ENCODE measurements at places on chromosomes 5 and 9. TPM values are rescaled to one million over a fixed set of nuclear protein-coding genes. Genes with fewer than 3 reads are reported as not detected.

Gene MEIKIN
- not detected for polyA plus RNA-seq

Gene MPDZ
- 48.5 TPM for polyA plus RNA-seq

Gene PPP3R2
- polyA plus RNA-seq, result 0.06 TPM

Gene PCDHAC1
- polyA plus RNA-seq, result 0.09 TPM

GRCh38 chr5:169281625-169282024, 19.3 kb downstream of the SLIT3 start:
- no peak for DNase-seq

DNA sequence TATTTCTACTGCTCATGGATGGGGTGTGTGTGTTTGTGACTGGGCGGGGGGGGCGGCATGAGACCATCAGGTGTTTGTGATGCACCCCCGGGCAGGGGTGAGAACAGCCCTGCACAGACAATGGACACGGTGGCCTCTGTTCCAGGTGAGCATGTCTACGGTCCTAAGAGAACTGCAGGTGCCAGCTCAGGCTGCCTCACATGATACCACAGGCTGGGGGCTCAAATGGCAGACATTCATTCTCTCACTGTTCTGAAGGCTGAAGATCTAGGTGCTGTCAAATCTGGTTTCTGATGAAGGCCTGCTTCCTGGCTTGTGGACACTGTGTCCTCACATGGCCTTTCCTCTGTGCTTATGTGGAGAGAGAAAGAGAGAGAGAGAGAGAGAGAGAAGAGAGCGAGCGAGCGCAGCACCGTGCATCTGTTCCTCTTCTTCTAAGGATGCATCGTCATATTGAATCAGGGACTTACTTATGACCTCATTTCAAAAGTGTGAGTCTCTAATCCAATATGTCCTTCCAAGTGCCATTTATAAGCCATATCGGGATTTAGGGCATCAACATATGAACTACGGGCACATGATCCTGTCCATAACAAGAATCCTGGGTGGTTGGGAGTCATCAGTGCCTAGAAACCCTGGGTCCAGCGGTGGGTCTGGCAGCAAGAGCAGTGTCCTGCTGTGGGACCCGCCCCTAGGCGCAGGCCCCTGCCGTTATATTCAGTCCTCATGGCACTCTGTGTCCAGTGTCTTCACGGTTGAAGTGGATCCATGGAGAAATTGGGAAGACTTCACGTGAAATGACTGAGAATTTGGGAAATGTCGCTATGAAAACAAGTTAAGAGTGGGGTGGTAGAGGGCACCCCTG, 42.5 kb downstream of the NXNL2 start:
- no peak for DNase-seq

- no peak for DNase-seq
Observed at GRCh38 chr5:165407352-165407751, 1901.9 kb downstream of the MAT2B start.

DNA sequence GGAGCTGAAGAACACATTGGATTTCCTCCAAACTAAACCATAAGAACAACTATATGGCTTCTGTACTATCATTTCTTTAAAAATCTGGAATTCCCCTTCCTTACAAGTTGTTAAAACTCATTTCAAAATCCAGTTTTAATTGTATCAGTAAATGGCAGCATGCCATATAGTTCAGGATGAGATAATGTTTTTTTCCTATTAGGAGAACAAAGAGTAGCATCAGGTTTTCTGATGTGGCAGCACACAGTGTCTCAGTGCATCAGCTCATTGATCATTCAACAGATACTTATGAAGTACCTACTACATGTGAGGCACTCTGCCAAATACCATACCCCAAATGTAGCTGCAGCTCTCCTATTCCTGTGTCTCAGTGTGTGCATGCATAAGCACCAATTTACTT, 161.1 kb downstream of the EPB41L4A start:
- no peak for DNase-seq

DNA sequence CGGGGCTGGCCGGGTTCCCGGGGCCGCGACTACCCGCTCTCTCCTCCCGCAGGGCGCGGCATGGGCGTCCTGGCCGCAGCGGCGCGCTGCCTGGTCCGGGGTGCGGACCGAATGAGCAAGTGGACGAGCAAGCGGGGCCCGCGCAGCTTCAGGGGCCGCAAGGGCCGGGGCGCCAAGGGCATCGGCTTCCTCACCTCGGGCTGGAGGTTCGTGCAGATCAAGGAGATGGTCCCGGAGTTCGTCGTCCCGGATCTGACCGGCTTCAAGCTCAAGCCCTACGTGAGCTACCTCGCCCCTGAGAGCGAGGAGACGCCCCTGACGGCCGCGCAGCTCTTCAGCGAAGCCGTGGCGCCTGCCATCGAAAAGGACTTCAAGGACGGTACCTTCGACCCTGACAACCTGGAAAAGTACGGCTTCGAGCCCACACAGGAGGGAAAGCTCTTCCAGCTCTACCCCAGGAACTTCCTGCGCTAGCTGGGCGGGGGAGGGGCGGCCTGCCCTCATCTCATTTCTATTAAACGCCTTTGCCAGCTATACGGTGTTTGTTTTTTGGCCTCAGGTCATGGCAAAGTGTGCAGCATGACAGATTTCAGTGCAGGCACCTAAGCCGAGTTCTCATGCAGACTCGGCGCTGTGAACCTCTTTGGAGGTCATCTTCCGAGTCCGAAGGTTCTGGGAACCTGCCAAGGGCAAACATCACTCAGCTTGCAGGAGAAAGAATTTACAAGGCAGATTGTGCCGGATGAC, 516 bp downstream of the MRPL41 start:
- no peak for DNase-seq

DNA sequence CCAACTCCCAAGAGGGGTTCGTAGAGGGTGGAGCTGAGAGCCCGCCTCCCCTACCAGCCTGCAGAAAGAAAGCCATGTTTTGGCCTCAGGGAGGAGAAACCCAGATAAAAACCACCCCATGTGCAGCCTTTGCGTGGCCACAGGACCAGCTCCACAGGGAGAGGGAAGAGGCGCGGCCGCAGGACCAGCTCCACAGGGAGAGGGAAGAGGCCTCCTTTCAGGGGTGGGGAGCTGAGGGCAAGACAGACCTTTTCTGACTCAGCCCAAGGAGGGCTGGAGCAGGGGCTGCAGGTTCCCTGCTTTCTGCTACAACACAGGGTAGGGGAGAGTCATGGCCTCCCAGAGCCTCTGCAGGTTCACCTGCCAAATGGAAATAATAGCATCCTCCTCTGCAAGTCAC, 37.6 kb upstream of the KCNMB1 start:
- no peak for DNase-seq

DNA sequence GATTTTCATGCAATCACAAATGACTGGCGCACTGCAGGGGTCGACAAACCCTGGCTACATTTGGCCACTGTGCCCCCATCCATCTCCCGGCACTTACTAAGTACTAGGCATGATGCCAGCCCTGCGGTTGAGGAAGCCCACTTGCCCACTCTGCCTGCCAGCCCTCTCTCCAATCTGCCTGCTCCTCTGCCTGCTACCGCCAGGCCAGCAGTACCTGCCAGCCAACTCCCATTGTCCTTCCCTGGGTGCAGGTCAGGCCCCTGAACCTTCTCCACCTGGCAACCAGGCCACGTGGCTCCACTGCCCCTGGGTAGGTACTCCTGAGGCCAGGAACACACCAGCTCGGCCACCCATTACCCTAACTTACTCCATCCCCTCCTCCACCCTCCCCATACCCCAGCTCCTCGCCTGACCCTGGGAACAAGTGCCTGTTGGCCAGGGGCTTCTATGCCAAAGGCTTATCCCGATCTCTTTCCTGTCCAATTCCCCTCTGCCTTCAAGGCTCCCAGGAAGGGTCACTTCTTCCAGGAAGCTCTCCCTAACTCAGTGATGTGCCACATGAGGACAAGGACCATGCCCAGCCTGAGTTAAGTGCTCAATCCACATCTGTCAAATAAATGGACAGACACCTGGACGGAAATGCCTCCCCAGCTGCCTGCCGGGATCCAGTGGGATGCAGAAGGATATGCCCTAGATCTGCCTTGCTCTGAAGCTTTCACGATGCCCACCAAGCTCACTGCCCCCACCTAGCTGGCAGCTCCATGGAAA, 6.6 kb downstream of the EEIG1 start:
- no peak for DNase-seq

DNA sequence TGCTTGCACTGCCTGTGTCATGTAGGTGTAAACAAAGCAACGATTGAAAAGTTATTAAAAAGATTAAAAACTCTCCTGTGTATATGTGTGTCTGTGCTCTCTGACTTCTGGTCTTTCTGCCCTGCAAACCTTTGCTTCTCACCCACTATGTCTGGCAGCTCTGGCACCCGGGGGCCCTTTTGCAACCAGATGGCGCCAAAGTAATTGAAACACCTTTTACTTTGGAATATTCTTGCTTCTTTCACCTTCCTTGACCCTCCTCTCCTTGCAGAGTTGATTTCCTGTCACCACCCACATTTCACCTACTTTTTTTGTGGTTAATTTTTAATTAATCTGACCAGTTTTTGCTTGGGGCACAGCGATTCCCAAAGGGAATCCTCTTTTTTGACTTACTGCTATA, 275.5 kb downstream of the ARHGEF28 start:
- DNase-seq, result no peak

DNA sequence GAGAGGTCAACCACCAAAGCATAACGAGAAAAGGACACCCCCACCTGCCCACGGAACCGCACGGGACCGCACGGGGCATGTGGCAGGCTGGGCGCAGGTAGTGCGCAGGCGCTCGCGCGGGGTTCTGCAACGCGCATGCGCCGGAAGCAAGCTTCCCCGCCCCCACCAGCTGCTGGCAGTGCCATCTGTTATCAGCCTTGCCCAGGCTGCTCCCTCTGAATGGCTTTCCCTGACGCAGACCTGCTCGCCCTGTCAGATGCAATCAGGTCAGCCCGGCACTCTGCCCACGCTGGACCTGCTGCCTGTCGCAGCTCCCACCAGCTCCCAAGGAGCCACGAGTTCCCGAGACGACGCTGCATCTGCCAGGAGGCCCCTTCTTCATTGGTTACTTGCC, 22.8 kb downstream of the PTCH1 start:
- no peak for DNase-seq

DNA sequence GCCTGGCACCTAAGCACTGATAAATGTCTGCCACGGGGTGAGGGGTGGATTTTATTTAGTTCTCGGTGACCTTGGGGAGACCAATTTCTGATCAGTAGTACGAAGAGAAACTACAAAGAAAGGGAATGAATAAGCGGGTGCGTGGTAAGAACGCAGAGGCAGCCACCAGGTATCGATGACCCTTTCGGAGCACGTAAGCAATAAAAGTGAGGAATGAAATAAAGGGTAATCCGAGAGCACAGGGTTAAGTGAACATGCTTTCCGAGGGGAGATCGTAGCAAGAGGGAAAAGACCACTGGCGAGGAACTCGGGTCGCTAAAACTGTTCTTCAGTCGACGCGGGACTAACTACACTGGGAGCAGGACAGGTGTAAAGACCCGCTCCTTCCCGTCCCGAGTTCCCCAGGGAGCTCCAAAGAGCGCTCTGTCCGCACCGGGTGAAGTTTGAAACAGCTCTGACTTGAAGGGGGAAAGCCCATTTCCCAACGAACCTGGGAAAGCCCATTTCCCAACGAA, 1.1 kb downstream of the ELOVL7 start:
- peak; percentile 4 for DNase-seq

GRCh38 chr9:82231411-82231810, 242.8 kb downstream of the SPATA31D1 start:
- no peak for DNase-seq

DNA sequence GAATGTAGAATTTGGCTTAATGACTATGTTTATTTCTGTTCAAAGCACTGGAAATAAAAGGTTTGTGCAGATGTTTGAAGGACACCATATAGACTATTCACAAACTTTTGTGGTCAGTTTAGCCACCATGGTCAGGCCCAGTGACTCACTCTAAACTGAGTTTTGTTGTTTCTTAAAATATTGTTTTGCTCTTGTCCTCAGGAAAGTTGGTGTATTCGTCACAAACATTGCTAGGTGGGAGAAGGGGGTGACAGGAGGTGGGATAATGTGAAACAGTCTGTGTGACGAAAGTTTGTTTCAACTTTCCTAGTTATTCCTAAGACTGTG, 35.0 kb upstream of the LIFR start:
- DNase-seq, result no peak

- peak; percentile 25 for DNase-seq
Observed at GRCh38 chr9:21995666-21996398, 1.2 kb downstream of the CDKN2B-AS1 start.

DNA sequence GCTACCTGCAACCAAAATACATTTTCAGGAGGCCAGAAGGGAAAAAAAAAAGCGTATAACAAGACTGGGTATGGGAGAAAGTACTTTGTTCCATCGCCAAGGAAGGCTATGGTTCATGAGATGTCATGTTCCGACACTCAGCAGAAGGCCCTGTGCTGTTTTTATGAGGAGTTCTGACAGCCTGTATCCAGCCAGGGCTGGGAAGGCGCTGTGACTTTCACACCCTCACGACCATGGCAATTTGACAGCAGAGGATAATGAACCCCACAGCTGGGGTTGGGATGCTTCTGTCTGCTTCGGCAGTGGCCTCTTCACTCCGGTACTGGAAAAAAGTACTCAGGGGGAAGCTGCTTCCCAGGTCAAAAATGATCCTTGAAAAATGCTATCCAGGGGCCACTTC, 154.4 kb downstream of the PRELID2 start:
- no peak for DNase-seq

DNA sequence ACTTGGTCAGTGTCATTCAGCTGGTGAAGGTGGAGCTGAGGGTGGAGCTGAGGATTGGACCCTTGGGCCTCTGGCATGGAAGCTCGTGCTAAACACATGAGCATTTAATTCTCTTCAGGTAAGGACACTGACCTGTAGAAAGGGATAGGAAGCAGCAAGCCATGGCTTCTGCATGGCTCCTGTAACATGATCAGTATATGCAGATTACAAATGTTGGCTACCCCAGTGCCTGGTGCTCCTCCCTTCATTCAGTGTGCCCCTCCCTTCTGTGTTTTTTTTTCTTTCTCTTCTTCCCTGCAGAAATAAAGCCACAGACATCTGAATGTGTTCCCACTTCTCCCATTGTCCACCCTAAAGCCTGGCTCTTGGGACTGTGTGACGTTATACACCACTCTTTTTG, 52.9 kb downstream of the ARHGAP26 start:
- no peak for DNase-seq

GRCh38 chr5:18111906-18112465, 477.7 kb downstream of the TAF11L14 start:
- DNase-seq, result no peak

- DNase-seq, result no peak
Observed at GRCh38 chr5:147403651-147404640, 105.9 kb downstream of the DPYSL3 start.

DNA sequence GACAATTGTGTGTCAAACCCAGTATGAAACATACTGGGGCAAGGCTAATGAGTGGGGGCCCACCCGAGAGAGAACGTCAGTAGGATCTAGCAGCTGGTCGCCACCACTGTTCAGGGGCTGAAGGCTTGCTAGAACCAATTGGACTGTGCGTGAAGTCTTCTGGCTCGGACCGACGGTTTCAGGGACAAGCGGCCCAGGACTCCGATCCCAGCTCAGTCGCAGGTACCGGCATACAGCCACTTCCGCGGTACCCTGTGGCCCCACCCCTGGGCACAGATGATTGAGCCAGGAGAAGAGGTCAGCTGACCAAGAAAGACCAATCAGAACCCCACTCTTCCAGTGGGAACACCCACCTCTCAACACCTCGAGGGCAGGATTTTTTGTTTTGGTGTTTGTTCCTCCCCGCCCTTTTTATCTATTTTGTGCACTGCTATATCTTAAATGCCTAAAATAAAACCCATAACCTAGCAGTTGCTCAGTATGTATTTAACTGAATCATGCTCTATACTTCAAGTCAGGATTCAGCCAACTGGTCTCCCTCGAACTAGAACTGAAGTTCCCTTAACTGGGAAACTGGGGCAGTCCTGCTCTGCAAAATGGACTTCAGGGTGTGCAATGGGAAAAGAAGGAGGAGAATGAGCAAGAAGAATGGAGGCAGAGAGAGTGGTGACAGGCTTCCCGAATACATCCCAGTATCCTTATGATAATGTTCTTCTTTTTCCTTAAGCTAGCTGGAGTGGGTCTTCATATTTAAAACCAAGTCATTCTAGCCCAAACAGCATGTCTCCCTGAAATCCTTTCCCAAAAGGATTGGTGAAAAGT, 21.1 kb upstream of the CPEB4 start:
- no peak for DNase-seq
